ENCODE measurements at places on chromosomes 12 and 14.
A peak's percentile ranks its signal among the peaks of the same experiment; 100 is the strongest.

DNA sequence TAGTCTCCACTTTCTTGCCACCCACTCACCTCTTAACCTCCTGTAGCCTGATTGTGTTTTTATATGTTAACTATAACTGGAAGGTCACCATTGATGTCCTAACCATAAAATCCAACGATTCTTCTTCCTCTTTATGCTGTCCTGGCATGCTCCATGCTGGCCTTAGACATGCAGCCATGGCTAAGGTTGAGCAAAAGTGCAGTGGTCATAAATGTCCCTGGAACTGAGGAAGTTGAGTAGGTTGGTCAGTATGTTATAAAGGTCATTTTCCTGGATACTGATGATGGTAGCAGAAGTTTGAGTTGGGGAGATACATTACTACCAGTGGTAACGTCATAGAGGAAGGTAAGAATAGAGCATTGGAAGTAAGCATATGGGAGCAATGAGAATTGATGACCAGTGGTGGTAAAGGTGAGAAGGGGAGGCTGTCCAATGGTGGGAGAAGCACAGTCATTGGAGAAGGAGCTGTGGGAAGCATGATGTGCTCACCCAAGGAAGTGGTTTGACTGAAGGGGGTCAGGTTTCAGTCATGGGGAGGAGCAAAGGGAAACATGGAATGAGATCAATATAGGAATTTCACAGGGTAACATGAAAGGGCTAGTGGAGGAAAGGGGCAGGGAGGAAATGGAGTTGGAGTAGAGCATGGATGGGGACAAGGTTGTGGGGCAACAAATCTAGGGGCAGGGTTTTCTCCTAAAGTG lies 240.8 kb downstream of the DACT1 start:
- DNase-seq: no peak

- no peak for DNase-seq
Measured at GRCh38 chr14:35553808-35554207, 19.8 kb downstream of the INSM2 start.

DNA sequence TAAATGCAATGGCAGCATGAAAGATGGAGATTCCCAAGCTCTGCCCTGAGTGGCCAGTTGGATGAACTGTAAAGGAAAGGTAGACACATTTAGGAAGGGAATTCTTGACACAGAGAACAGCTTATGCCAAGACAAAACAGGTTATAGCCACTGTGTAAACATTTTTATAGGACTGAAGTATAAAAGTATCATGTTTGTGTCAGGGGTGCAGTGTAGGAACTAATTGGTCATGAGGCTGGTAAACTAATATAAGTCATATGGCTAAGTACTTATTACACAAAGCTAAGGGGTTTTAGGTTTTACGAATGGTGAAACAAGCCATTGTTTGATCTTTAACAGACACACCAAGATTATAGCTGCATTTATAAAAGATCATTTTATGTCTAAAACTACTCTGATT lies 207.7 kb upstream of the SLC16A7 start:
- DNase-seq: no peak

DNA sequence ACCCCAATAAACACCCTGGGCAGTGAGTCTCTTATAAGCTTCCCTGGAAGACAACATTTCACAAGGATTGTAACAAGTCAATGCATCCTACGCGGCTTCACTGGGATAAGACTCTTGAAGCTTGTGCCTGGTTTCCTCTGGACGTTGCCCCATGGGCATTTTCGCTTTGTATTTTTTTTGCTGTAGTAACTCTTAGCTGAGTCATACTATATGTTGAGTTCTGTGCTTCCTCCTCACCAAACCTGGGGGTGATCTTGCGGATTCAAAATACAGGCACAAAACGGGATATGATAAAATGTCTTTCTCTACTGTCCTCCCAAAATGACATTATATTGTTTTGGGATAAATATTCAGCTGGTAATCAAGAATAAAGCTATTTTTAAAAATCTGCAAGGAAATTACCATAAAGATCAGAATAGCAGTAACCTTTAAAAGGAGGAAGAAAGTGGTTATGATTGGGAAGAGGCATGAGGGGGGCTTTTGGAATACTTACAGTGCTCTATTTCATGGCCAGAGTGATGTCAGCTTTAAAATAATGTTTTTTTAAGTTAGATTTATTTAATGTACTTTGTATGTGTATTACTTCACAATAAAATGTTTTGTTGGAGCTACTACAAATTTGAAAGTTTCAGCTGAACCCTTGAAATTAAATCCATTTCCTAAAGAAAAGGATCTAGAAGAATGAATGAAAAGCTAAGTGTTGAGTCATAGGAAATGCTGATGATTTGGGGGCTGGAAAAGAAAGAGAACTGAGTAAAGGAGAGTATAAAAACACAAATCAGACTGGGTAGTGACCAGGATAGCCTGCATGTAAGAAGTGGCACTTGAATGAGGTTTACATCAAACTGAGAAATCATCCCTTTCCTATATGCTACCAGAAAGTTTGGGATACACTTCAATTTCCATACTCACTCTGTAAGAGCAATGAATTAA lies 14.7 kb downstream of the BTBD7 start:
- DNase-seq: peak; percentile 87

DNA sequence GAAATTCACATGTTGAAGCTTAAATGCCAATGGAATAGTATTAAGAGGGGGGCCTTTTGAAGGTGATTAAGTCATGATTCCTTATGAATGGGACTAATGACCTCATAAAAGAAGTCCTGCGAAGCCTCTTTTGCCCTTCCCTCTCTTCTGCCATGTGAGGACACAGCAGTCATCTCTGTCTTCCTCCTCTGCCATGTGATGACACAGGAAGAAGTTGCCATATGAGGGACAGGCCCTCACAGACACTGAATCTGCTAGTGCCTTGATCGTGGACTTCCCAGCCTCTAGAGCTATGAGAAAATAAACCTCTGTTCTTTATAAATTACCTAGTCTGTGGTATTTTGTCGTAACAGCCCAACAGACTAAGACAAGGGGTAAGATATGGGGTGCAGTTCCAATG lies 100.7 kb downstream of the VCPKMT start:
- DNase-seq: no peak

DNA sequence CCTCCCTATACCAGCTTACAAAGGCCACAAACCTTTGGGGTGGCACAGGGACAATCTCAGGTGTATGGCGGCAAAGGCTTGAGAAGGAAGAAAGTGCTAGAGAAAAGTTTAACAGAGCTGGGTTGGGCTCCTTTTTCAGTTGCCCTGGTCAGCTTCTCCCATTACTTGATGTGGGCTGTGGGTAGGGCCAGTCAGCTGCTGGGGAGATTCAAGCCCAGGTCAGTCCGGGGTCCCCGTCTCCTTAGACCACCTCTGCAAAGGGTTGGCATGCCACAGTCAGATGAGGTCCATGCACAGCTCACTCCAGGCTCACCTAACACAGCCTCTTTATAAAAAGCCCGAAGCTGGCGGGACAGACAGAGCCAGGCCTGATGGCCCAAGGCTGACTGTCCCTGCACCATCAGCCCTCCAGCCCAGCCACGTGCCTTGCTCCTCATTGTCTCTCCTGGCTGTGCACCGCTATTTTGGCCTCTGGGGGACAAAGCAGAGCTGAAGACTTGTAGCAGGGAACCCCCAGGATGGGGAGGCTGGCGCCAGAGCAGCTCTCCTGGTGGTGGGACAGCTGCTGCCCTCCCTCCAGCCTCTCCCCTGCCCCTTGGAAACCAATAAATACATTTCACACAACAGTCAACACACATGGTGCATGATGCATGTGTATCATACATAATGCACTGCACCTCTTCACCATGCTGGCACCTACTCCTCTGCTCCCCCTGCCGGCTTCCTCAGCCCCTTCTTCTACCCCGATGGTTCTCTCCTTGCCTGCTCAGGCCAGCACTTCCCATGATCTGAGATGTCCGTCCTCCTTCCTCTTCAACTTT lies 61.7 kb upstream of the DDX11 start:
- no peak for DNase-seq

GRCh38 chr12:18262514-18262913 lies 1.2 kb downstream of the PIK3C2G start:
- no peak for DNase-seq

- DNase-seq: no peak
Measured at GRCh38 chr12:105840384-105840783, 298.4 kb downstream of the NUAK1 start.

GRCh38 chr14:91041450-91041849 lies 19.0 kb downstream of the RPS6KA5 start:
- DNase-seq: no peak

- no peak for DNase-seq
Measured at GRCh38 chr12:123578243-123578642, 6.1 kb upstream of the TMED2 start.

GRCh38 chr12:59594943-59595500 lies 807 bp upstream of the SLC16A7 start:
- DNase-seq: peak; percentile 38

DNA sequence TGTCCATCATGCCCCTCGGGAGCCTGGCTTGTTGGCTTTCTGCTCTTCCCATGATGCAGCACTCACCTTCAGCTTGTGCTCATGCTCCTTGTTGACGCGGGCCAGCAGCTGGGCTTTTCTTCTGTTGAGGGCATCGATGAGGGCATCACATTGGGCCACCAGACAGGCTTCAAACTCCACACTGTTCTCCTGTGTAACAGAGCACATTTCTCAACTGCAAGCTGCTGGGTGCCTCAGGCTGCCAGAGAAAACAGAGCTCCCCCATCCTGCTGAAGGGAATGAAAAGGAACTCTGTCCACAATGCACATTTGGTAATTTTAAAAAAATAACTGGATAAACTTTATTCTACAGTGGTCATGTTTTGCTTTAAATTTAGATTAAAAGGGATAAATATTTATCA lies 72.1 kb downstream of the TRIM9 start:
- no peak for DNase-seq

- DNase-seq: no peak
Measured at GRCh38 chr12:16506394-16506793, 99.6 kb downstream of the LMO3 start.

- no peak for DNase-seq
Measured at GRCh38 chr12:102433304-102433703, 47.1 kb downstream of the IGF1 start.

- no peak for DNase-seq
Measured at GRCh38 chr14:103728721-103729120, 13.1 kb downstream of the ZFYVE21 start.

- no peak for DNase-seq
Measured at GRCh38 chr12:7650091-7650490, 15.6 kb downstream of the APOBEC1 start.

- DNase-seq: no peak
Measured at GRCh38 chr12:116140529-116140928, 137.0 kb downstream of the MED13L start.

DNA sequence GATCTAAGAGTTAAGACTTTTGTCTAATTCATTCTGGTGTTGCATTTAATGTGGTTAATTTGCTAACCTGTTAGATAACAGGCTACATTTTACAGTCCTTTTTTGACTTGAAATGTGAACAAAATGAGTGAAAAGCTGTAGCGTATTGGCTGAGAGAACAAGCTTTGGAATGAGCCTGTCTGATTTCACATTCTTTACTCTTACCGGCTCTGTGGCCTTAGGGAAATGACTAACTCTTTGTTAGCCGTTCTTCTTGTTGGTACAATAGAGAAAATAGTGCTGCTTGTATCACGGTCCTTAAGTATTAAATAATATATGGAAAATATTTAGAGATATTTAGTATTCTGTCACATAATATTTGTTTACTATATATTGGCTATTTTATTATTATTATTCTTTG lies 1.9 kb downstream of the MNAT1 start:
- DNase-seq: peak; percentile 18

DNA sequence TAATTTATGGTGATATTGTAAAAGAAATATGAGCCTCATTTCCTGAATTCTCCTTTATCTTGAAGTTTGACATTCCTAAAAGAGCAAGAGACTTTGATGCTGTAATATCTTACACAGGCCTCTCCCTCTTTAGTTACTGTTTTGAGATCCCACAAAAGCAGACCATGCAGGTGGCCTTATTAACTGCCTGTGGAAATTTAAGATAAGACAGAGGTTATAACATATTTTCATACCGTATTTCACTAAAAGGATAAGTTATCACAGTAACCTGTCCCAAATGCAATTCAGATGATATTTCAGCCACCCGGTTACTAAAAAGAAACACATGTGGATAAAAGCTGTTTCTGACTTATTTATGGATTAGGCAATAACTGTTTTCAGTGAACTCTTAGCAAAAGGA lies 150.1 kb downstream of the NAV3 start:
- DNase-seq: no peak

GRCh38 chr12:121288986-121289385 lies 7.5 kb downstream of the CAMKK2 start:
- DNase-seq: no peak

GRCh38 chr12:2693244-2693860 lies 101.4 kb upstream of the FKBP4 start:
- peak; percentile 22 for DNase-seq

DNA sequence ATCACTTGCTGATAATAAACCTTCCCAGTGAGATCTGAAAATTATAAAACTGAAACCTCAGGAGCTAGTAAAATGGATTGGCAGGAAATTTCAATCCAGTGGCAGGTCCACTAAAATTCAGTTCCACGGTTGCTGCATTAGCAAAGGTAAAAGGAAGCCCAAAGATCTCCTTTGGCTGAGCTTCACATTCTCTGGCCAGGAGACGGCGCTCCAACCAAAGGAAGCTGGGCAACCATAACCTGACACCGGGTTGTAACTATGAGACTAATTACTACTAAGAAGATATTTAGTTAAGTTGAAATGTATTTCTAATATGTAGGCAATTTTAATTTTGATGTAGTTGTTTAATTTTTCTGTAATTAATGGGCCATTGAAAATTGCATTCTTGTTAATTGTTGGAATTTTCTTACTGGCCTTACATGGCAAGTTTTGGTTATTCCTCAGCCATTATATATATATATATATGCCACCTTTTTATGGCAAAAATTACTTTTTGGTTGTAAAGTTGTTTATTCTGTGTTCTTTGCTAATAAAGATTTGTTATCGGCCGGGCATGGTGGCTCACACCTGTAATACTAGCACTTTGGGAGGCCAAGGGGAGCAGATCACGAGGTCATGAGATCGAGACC lies 17.0 kb downstream of the OR8S1 start:
- DNase-seq: peak; percentile 18

- no peak for DNase-seq
Measured at GRCh38 chr12:104850781-104851180, 107.3 kb downstream of the SLC41A2 start.

- no peak for DNase-seq
Measured at GRCh38 chr14:37416264-37416663, 178.8 kb downstream of the FOXA1 start.

- DNase-seq: no peak
Measured at GRCh38 chr12:30840715-30841114, 85.8 kb upstream of the TSPAN11 start.

- DNase-seq: no peak
Measured at GRCh38 chr14:80771201-80771600, 170.3 kb downstream of the CEP128 start.
